CD4-positive, alpha-beta T cell treated with Interferon gamma for 1 hour (primary cell): ENCODE measurements at places on chromosomes 3 and 15.

DNA sequence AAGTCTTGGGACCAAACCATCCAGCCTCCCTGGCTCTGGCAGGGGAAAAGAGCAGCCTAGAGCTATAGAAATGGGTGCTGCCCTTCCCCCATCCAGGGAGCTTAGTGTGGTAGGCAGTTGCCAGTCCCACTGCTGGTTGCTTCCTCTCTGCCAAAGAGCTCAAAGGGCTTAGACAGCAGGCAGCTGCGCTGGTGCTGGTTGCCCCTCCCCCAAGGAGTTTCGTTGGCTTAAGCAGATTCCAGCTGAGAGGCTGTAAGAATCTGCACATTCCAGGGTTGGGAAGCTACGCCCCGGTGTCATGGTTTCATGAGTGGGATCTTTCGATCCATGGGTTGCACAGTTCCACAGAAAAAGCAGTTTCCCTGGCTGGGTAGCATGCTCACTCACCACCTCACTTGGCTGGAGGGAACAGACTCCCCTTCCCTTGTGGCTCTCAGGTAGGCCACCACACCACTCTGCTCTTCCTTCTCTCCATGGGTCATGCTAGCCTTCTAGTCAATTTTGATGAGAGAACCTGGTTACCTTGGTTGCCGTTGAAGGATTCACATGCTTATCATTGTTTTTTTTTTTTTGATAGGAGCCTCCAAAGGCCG is 195.1 kb downstream of the EPHA6 start:
- no peak for DNase-seq

GRCh38 chr3:120502116-120502515 is 51.3 kb upstream of the FSTL1 start:
- DNase-seq = no peak

GRCh38 chr3:8953313-8953712 is 10.0 kb downstream of the RAD18 start:
- DNase-seq = no peak

DNA sequence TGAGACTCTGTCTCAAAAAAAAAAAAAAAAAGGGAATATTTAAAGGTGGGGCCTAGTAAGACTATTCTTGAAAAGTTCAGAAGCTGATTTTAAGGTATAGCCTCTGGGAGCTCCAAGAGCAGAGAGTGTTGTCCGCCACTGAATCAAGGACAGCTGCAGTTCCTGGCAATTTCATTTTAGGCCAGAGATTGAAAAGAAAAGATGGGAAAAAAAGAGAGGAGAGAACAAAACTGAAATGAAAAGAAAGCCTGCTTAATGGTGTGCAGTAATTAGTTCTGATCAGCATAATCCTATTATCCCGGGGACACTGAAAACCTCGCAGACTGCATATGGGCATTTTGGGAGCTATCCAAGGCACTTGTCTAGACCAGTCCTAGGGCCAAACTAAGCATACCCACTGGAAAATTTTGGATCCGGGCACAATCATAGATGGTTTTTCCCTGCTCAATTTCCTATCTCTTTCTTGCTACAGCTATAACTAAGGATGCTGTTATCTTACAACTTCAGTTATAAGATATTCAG is 43.2 kb downstream of the EHHADH start:
- no peak for DNase-seq
